ENCODE measurements at places on chromosomes 7 and 10.

DNA sequence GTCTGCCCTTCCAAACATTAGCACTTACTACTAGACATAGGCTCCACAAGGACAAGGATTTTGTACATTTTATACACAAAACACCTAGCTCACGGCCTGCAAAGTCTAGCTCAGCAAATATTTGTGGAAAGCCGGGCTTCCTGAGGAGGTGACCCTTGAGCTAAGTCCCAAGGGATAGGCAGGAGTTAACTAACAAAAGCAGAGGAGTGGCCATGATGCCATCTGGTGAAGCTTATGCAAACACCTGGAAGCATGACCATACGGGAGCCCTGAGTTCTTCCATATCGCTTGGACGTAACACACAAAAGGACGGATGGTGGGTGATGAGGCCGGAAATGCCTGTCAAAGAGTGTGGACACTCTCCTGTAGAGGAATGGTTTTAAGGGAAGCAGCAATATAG is 25.9 kb upstream of the YAE1 start:
- DNase-seq, result no peak

DNA sequence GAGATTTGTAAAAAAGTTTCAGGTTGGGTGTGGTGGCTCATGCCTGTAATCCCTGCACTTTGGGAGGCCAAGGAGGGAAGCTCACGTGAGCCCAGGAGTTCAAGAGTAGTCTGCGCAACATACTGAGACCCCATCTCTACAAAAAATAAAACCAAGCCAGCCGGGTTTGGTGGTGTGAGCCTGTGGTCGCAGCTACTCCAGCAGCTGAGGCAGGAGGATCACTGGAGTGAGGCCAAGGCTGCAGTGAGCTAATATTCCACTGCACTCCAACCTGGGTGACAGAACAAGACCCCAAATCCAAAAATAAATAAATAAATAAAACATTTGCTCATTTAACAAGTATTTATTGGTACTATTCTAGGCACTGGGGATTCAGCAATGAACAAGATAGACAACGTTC is 1.5 kb upstream of the CHCHD1 start:
- no peak for DNase-seq

GRCh38 chr7:98641646-98642500 is 24.8 kb downstream of the NPTX2 start:
- DNase-seq, result peak; percentile 15

- DNase-seq, result no peak
These were observed 206.0 kb downstream of the CCDC3 start for GRCh38 chr10:12795315-12796110.

DNA sequence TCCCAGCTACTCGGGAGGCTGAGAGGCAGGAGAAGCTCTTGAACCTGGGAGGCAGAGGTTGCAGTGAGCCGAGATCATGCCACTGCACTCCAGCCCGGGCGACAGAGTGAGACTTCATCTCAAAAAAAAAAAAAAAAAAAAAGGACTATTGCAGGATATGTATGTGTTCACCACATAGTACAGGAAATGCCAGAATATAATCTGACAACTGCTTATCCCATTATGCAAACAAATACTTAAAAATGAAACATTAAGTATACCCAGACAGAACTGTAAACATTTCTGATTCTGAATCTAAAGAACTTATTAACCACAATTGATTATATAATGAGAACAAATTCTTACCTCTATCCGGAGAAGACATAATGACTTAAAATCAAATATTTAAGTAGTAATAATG is 18.7 kb downstream of the DKK1 start:
- DNase-seq, result no peak

- DNase-seq, result no peak
These were observed 115.2 kb downstream of the LHPP start for GRCh38 chr10:124576526-124577420.

GRCh38 chr10:53314876-53315275 is 542.3 kb upstream of the MBL2 start:
- no peak for DNase-seq

GRCh38 chr10:35328404-35329037 is 7.8 kb upstream of the CCNY start:
- no peak for DNase-seq
